ENCODE measurements at places on chromosomes 3 and 15.
A peak's percentile ranks its signal among the peaks of the same experiment; 100 is the strongest.

- no peak for DNase-seq
These were observed 583 bp downstream of the IL17RE start for GRCh38 chr3:9903238-9903624.

GRCh38 chr3:149752788-149753136 is 473 bp upstream of the COMMD2 start:
- DNase-seq = no peak

GRCh38 chr15:71116366-71116765 is 1.1 kb downstream of the THSD4 start:
- no peak for DNase-seq

GRCh38 chr3:187276397-187277128 is 15.0 kb downstream of the MASP1 start:
- no peak for DNase-seq

- no peak for DNase-seq
These were observed 51.7 kb downstream of the LDHAL6B start for GRCh38 chr15:59258317-59258716.

GRCh38 chr3:117439812-117440211 is 730.2 kb downstream of the TUSC7 start:
- DNase-seq = no peak

- DNase-seq = no peak
These were observed 26.0 kb upstream of the SEC62 start for GRCh38 chr3:169940470-169941181.

DNA sequence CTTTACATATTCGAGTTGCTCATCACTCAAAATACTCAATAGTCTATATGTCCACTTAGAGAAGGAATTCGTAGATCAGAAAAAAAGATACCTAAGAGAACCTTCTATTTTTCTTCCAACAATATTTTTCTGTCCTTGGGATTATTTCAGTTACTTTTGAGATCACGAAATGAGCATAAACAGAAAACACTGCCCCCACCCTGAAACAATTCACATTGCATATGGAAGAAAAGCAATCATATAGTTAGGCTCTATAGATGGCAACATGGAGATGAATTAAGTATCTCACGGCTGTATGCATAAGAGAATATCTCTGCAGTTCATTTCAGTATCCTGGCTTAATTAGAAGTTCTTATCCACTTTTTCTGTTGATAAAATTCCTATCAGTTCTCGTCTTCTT is 391.1 kb downstream of the FGF12 start:
- DNase-seq = no peak

GRCh38 chr3:9396301-9396631 is 1.1 kb upstream of the SETD5 start:
- DNase-seq = peak; percentile 82

DNA sequence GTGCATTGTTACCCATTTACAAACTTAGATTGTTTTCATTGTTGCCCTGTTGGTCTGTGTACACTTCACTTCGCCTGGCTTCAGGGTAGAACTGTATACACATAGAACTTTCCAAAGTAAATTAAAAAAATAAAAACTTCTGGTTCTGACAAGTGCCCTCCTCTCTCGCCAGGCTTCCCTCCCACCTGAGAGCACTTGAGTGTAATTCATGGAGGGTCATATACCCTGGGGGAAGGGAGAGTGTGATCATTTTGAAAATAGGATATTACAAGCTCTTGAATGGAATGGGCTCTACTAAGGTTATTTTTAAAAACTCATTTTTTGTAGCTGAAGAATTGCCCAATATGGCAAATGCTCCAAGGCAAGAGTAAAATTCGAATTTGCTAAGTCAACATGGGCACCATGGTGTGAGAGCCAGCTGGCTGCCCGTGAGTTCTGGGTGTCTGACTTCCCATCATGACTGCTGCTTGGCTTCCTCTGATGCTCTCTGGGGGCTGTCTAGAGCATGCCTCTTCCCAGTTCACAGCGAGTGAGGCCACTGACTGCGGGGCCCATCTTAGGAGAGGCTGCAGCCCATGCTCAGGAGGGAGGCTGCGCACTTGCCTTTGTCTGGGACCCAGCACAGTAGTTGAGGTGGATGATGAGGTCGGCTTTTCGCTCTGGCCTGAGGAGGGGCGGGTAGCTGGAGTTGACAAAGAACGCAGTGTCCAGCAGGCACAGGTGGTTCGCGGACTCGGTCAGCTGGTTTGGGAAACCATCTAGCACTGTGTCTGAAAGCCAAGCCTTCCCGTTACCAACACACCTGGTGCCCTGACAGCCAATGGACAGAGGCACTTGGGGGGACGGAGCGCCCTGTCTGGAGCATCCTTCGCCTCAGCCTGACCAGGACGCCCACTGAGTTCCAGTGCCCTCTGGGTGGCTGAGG is 13.1 kb upstream of the EHD4 start:
- no peak for DNase-seq

Measured in CD4-positive, alpha-beta T cell treated with Interleukin-6 at 100 ng/mL for 8 hours (primary cell).